H9 (cell line): ENCODE measurements at places on chromosomes 11 and 22. TPM values are rescaled to one million over a fixed set of nuclear protein-coding genes. Genes with fewer than 3 reads are reported as not detected.

DNA sequence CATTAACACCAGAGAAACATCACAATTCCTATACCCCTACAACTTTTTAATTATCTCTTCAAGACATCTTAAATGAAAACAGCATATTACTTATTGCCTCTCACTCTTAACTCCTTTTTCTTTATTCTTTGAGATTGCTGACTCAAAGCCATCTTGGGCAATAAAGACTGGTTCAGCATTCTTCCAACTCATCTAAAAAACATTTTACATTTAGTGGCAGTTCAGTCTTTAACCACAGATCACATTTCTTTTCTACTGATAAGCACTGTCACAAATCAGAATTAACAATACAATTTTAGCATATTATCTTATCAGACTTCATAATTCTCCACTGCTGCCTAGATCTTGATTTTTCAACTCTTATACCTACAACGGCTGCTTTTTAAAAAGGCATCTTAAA, 34.0 kb downstream of the SIK3 start:
- no peak for DNase-seq

- DNase-seq = no peak
Observed at GRCh38 chr11:86623736-86624135, 48.7 kb downstream of the ME3 start.

DNA sequence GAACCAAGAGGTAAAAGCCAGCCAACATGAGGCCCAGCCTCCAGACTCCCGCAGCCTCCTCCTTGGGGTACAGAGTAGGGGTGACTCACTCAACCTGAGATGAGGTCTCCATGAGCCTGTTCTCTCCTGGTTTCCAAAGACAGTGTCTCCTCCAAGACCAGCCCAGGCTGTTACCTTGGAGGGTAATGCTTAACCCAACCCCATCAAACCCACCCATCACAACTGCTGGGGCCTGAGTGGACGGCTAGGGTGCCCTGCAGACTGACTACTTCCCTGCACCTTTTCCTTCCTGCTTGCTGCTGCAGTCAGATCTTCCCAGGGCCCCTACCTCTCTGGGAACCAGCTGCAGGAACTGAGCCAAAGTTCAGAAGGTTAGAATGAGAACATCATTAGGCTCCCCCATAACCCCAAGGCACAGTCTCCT, 5.1 kb upstream of the NOL12 start:
- no peak for DNase-seq

- DNase-seq = no peak
Observed at GRCh38 chr11:60985991-60986915, 14.8 kb downstream of the CD6 start.

- no peak for DNase-seq
Observed at GRCh38 chr11:44356351-44356750, 46.4 kb upstream of the ALX4 start.

DNA sequence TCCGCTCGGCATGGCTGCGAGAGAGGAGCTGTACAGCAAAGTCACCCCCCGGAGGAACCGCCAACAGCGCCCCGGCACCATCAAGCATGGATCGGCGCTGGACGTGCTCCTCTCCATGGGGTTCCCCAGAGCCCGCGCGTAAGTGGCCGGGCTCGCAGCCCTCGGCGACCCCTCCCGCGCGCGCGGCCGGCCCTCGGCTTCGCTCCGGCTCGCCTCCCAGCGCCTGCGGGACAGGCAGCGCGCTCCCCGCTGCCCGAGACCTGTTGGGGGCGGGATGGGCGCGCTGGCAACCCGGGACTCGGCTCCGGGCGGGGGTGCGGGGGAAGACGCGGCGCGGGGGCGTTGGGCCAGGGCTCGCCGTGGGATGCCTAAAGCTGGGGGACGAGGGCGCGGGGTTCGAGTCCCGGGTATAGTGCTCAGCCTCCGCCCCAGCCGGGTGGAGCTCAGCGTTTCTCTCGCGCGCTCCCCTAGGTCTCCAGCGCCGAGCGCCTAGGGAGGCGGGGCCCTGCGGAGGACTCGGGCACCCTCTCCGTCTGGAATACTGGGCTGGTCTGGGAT, 630 bp downstream of the UBASH3B start:
- peak; percentile 54 for DNase-seq

- peak; percentile 84 for DNase-seq
Observed at GRCh38 chr22:36546092-36546804, 17.3 kb upstream of the EIF3D start.

- DNase-seq = no peak
Observed at GRCh38 chr11:2122907-2123627, 16.1 kb downstream of the IGF2 start.

DNA sequence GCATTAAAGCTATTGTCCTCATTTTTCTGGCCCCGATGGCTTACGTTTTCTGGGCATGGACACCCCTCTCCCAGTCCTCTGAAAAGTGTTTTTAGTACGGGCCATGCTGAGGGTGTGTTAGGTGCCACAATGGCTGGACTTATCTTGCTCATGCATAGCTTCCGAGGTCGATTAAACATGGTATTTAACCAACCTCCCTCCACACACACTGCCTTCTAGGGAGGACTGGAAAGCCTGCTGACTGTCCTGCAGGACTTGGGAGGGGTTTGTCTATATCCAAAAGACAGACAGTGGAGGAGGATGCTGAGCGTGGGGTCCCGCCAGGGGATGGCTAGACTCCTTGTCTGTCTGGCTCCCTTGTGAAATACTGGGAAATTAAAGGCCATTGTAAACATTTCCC, 95.3 kb downstream of the FBXO7 start:
- DNase-seq = no peak

GRCh38 chr22:33919391-33920196, 682 bp downstream of the LARGE1 start:
- peak; percentile 64 for DNase-seq

DNA sequence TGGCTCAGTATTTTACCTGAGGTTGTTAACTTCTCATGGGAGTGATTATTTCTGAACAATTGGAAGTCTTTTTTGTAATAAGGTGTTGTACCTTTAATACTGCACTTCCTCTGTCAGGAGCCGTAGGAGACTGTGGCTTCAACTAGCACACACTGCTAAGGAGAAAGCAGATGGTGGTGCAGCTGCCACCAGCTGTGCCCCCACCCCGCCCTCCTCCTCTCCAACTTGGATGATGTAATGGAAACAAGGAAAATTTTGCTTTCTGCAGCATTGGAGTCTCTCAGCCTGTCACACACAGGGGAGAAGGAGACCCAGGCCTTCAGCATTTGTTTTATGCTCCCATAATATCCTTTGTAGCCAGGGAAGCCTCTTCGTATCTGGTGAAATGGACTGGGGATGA, 91.2 kb downstream of the TEAD1 start:
- DNase-seq = no peak

GRCh38 chr11:27159335-27159679, 118.7 kb downstream of the BBOX1 start:
- no peak for DNase-seq

PHF21B gene
- 54.3 and 60.3 TPM in 2 replicates for total RNA-seq

GAB4 gene
- total RNA-seq = not detected in 2 replicates

LDHA gene
- total RNA-seq = 717 and 720 TPM in 2 replicates

GLB1L2 gene
- 2.0 and 2.4 TPM in 2 replicates for total RNA-seq

LRRC4C gene
- total RNA-seq = 0.13 and 0.22 TPM in 2 replicates
